ENCODE measurements at places on chromosomes 11 and 22. TPM values are rescaled to one million over a fixed set of nuclear protein-coding genes. Genes with fewer than 3 reads are reported as not detected.

- DNase-seq = no peak
These were observed 5.4 kb downstream of the CRY2 start for GRCh38 chr11:45852712-45853101.

DNA sequence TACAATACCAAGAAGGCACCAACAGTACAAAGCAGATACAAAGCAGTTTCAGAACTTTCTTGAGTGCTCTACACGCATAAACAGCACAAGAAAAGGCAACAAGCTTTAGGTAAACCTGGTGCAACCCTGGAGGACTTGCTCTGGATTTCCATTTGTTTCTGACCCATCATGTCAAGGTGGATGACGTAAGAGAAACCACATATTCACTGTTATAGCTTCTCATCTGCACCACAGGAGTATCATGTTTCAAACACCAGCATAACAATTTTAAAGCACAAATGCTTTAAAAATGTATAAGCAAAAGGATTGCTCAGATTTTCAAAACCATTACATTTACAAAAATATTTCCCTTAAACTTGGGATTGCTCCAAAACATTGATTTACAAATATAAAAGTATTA, 25.0 kb upstream of the YPEL1 start:
- no peak for DNase-seq

DNA sequence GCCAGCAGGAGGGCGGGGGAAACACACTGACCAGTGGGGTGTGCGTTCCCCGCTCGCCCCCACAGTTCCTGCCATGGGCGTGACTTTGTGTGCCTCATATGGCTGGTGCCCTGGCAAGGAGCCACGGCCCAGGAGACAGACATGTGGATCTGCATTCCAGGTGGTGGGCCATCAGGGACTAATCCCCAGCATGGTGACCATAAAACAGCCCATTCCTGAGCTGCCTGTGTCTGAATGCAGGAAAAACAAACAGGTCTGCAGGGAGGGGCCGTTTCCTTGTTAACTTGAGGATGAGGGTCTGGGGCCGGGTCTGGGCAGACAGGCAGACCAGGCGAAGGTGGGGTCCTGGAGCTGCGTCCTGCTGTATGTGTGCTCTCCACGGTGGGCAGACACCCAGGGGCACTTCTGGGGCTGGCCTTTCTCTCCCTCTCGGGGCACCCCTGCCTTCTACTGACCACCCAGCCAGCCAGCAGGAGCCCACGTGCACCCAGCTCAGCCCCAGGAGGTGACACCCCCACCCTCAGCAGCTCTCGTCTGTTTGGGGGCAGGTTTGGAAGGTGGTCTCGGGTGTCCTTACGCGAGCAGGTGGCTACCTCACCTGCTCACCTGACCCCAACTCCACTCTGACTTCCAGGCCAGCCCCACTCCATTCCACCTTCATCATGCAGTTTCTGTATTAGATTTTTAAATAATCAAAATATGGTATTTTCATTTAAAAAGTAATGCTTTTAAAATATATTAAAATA, 120.3 kb downstream of the KCNQ1OT1 start:
- peak; percentile 57 for DNase-seq

- DNase-seq = peak; percentile 25
These were observed 83.6 kb downstream of the FEZ1 start for GRCh38 chr11:125412509-125412908.

- DNase-seq = no peak
These were observed 118.1 kb downstream of the MPPED1 start for GRCh38 chr22:43529934-43530333.

The GGTLC3 gene
- 13.1 TPM for total RNA-seq

The IFITM5 gene
- not detected for total RNA-seq

The OSM gene
- 1.6 TPM for total RNA-seq
